Activated CD4-positive, CD25-positive, alpha-beta regulatory T cell treated with anti-CD3 and anti-CD28 coated beads, Interleukin-2, amount 50 U/mL, for 24 hours (primary cell): ENCODE measurements at places on chromosomes 6 and 20.

DNA sequence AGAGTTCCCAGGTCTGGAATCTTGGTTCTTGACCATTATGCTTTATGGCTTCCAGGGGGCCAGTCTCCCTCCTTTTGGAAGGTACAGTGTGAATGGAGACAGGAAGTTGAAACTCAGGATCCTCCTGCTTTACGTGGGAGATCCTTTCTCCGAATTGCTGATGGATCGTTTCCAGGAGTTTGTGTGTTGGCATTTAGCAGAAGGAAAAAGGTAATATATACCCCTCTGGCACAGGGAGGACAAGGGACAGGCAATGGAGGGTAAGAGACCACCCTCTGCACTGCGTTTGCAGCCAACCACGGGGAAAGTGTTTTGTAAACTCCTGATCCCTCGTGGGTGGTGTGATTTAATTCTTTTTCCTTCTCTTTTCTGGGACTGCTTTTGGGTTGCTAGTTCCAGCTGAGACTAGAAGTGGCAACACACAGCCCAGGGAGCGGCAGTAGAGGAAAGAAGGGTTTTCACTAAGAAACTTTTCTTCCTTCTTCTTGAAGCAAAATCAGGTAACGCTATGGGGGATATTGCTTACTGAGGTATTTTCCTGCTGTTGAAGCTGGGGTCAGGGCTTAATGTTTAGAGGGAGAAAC is 257.6 kb upstream of the SUPT3H start:
- no peak for ATAC-seq

DNA sequence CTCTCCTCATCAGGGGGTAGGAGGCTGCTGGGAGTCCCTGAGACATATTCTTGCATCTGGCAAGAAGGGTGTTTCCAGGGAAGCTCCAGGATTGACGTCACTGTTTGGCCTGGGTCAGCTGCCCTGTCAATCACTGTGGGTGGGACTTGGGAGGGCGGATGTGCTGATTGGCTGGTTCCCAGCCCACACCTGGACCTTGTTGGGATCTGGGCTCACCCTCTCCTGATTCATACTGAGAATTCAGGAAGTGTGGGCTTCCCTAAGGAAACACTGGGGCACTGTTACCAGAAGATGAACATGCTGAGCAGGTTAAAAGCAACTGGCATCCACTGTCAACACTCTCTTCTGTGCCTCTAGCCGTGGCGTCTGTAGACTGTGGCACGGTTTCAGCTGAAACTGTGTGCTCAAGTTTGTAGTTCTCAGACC is 36.5 kb downstream of the CDH26 start:
- ATAC-seq: no peak

GRCh38 chr20:2385496-2385895 is 4.8 kb downstream of the TGM6 start:
- ATAC-seq: no peak

DNA sequence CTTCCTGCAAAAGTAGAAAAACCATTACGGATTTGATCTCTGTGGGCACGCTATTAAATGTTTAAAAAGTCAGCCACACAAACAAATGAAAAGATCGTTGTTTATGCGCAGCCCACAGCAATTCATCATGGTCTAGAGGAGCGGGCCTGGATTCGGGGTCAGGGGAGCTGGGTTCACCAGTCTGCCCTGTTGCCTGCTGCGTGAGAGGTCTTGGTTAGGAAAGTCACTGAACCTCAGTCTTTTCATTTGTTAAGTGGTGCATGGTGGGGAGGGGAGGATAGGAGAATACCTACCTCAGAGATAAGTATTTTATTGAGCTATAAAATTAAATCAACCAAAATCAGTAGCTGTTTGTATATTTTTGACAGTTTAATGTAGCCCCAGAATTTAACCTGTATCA is 47.3 kb upstream of the FYN start:
- ATAC-seq: no peak

DNA sequence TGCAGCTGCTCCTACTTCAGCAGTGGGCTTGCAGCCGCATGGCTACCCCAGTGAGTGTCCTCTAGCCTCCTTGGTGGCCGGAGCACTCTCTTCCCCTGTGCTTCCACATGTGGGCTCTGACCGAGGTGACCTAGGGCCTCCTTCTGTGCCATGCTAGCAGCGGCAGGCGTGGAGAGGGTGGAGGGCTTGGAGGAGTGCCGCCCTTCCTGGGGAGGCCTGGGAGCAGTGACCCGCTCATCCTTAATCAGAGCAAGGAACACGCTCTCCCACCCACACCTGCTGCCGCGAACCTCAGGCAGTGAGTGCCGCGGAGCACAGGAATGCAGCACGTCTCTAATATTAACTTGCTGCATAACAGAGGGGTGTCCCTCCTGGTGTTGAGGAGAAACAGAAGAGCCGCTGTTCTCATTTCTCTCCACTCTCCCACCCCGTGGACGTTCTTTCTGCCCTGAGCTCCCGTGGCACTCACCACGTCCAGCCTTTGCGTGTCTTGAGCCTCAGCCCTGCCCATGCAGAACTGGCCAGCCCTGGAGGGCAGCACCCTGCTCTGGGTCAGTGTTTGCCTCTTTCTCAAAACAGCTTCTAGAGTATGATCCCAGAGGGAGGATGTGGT is 31.9 kb downstream of the DUSP22 start:
- ATAC-seq: no peak

GRCh38 chr6:68718385-68719073 is 83.4 kb downstream of the ADGRB3 start:
- ATAC-seq: no peak
